ENCODE measurements at places on chromosomes 13 and 19.

DNA sequence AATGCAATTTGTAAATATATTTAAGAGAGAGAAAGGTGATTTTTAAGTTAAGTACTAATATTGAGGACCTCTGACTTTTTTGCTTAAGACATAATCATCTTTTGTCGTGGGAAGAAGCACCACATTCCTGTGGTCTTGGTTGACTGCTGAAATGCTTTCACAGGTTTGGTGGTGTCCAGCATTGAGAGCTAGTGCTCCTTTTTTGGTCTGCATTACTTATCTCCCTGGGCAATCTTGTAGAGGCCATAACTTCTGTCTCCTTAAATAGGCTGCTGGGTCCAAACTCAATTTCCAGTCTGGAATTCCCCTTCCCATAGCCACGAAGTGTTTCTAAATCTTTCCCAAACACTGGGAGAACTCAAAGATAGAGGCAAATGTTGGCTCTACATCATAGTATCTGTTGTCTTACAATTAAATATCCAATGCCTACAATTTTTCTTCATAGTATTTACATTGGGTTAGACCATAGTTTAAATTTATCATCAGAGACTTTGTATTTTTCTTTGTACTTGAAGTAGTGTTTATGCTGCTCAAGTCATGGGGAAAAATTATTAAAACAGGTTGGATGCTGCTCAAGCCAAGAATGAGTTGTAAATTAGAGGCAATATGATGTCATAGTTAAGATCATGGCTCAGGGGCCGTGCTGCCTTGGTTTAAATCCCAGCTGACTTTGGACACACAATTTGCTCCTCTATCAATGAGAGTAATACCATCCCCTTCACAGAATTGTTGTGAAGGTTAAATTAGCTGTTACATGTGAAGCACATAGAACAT lies 105.6 kb downstream of the POSTN start:
- no peak for DNase-seq

GRCh38 chr13:21777813-21778212 lies 106.9 kb downstream of the FGF9 start:
- DNase-seq: no peak

DNA sequence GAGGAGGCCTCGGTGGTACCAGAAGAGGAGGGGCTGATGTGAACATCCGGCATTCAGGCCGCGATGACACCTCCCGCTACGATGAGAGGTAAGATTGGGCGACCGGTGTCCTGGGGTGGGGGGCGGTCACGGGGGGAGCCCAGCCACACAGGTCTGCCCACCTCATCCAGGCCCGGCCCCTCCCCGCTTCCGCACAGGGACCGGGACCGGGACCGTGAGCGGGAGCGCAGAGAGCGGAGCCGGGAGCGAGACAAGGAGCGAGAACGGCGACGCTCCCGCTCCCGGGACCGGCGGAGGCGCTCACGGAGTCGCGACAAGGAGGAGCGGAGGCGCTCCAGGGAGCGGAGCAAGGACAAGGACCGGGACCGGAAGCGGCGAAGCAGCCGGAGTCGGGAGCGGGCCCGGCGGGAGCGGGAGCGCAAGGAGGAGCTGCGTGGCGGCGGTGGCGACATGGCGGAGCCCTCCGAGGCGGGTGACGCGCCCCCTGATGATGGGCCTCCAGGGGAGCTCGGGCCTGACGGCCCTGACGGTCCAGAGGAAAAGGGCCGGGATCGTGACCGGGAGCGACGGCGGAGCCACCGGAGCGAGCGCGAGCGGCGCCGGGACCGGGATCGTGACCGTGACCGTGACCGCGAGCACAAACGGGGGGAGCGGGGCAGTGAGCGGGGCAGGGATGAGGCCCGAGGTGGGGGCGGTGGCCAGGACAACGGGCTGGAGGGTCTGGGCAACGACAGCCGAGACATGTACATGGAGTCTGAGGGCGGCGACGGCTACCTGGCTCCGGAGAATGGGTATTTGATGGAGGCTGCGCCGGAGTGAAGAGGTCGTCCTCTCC lies 6.3 kb upstream of the LIN7B start:
- DNase-seq: no peak

GRCh38 chr13:44351505-44351854 lies 22.1 kb upstream of the SERP2 start:
- DNase-seq: no peak

DNA sequence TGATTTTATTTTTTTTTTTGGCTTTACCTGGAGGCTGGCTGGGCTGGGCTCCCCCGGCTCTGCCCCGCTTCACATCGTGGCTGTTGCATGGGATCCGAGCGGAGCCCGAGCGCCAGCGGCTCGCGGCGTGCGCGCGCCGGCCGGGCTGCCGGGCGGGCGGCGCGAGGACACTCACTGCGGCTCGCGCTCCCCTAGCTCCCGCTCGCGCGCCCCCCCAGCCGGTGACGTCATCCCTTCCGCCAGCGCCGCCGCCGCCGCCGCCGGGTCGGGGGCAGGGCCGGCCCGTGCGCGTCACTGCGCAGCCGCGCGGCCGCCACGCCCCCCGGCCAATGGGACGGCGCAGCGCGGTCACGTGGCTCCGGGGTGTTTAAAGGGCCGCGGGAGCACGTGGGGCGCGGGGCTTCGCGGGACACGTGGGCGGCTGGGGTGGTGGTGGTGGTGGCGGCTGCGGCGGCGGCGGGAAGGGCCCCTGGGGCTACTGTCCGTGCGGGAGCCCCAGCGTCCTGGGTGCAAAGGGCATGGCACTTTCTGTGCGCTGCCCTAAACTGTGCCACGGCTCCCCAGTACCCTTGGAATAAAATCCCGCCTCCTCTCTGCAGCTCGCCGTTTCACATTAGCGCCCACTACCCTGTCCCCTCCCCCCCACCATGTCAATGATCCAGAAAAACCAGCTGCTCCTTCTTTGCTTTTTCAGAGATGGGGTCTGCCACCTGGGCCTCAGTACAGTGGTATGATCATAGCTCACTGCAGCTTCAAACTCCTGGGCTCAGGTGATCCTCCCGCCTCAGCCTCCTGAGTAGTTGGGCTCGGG lies at the start of gene PTPRS:
Gene PTPRS, minus strand, starts transcription at position 176 of the 811 bp plus-strand sequence. CDS start 54,672 bp downstream, outside the sequence.
- DNase-seq: no peak

DNA sequence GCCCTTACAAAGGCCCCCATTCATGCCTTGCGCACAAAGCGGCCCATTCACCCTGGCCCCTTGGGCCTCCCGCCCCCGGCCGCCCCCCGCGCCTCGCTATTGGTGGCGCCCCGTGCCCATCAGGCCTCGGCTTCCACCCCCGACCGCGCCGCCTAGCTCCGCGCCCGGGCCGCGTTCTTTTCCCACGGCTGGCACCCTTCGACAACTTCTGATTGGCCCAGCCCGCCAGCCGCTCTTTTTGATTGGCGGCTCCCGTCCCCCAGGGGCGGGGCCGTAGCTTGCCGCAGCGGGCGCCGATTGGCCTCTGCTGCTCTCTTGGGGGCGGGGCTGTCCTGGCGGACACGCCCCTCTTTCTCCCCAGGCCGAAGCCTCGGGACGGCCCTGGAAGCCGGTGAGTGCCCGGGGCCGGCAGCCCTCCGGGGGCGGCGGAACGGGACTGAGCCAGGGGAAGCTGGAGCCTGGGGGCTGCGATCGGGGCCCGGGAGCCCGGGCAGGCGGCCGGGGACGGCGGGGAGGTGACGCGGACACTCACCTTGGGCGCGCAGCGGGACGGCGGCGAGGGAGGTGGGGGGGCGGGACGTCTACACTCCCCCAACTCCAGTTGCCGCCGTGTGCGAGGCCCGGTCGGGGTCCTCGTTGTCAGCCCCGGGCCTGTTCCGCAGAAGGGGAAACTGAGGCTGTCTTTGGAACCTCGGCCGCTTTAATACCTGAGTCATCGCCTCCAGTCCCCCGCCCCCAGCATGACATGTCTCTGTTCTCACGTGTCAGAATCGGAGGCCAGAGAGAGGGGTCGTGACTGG lies at the start of gene MYH14:
Gene MYH14, plus strand, starts transcription at position 342 of the 800 bp plus-strand sequence. CDS start 6,744 bp downstream, outside the sequence.
- no peak for DNase-seq

- no peak for DNase-seq
Observed at GRCh38 chr19:18587561-18587960, 1.0 kb upstream of the REX1BD start.

DNA sequence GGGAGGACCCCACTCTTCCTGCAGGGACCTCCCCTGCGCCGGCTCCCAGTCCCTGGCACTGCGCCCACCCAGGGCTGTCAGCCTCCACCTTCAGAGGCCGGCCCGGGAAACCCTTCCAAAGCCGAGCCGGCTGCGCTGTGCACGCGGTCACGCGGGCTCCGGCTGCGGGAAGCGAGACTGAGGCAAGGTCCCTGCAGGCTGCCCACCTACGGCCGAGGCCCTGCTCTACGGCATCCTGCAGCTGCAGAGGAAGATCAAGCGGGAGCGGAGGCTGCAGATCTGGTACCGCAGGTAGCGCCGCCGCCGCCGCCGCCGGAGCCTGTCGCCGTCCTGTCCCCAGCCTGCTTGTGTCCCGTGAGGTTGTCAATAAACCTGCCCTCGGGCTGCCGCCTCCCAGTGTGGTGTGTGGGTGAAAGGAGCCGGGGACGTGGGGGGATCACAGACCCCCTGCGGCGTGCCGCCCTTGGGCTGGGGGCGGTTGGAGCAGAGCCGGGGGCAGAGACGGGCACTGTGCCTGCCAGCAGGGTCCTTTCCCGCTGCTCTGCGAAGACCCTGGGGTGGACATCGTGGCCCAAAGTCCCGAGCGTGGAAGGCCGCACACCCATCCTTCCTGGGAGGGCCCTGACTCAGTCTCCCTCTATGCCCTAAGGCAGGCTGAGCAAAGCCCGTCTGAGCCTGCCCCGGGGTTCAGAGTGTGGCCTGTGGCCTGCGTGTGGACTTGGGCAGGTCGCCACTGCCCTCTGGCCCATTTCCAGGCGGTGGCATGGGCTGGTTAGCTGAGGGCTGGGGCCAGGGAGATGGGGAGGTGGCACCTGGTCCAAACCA lies 5.9 kb downstream of the GAMT start:
- DNase-seq: no peak

DNA sequence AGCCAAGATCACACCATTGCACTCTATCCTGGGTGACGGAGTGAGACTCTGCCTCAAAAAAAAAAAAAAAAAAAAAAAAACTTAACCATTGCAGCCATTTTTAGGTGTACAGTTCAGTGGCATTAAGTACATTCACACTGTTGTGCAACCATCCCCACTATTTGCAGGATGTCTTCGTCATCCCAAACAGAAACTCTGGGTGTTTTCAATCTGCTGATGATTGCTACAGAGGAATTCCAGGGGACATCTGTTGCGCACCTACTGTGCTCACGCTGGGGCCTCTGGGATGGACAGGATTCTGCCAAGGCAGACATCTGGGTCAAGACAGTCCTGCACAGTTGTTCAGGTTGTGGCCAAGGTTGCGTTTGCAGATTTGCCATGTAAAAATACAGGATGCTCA lies 2.4 kb upstream of the APOC4 start:
- DNase-seq: no peak

DNA sequence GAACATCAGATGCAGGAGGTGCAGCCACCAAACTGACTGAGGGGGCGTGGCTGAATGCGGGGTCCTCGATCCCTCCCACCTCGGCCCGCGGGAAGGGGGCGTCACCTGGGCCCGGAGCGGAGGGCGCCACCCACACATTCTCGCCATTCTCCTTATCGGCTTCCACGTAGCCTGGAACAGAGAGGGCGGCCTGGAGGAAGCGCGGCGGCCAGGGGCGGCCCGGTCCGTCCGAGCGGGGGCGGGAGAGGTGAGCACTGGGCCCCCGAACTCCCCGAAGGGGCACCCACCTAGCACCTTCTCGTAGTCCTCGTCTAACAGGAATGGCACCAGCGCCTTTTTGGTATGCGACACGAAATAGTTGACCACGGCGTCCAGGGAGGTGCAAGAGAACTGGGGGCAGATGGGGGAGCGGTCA lies 11.8 kb downstream of the STAP2 start:
- no peak for DNase-seq

- no peak for DNase-seq
Observed at GRCh38 chr19:571566-571974, 826 bp upstream of the BSG start.

DNA sequence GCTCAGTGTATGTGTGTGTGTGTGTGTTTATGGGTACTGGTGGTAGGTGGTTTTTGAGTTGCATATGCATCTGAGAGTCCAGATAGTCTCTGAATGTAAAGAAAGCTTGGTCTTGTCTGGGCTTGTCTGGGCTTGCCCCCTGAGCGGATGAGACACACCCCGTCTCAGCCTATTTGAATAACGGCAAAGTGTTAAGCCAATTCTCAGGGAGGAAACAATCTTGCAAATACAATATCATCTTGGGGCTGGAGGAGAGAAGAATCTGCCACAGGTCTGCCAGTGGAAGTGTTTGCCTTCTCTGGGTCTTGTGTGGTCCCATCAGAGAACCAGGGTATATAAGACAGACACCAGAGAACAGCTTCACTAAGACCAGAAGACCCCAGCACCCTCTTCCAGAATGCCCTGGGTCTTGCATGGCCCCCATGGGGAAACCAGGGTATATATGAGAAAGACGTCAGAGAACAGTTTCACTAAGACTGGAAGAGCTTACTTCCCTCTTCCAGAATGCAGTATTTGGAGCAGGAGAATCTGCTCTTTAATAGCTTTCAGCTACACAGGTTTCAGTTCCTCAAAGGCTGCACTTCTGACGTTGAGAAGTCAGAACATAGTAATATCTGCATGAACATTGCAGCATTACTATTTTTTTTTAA lies 13.3 kb downstream of the CD70 start:
- no peak for DNase-seq

DNA sequence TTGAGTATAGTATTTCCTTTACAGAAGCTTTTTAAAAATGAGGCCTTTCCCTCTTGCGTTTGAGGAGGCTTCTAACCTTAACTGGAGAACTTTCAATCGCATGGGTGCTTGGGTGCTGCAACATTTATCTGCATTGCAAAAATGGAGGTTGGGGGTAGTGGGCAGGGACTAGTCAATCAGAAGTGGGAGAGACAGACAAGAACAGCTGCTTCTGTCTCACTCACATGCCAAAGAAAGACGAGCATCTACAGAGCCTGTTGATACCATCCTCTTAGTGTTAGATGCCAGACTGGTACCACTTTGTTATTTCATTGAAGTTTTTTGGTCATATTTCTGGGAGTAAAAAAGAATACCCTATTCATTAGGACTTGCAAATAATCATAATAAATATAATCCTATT lies 1292.2 kb downstream of the UQCRFS1 start:
- DNase-seq: no peak

DNA sequence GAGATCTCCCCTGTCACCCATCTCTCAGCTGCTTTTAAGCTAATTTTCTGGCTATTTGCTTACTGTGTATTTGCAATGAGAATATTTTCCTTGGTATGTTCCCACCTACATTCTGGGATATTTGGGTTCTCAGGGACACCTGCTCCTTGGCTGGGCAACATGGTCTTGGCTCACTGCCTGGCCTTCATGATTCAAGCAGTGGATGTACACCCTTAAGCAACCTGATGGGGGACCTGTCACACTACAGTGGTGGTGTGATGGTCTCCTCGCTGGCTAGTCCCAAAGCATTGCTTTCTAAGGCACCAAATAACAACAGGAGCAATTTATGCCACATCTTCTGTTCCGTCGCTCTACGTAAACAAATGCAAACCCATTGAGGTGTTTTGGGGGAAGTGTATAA lies 35.3 kb upstream of the RFC3 start:
- no peak for DNase-seq

DNA sequence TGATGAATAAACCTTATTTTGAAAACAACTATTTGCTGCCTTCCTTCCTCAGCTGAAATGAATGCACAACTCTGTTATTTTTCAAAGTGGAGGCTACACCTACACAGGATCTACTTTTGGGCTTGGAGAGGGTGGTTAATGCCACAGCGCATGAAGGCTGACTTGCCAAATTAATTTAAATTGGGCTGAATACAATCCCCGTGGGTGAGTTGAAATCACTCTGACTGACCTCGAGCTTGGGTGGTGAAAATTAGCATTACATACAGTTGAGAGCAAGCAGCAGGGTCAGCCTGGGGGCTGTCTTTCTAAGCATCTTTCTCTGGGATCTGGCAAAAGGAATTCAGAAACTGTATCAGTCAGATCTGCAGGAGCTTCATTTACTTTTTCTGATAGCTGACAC lies 38.5 kb downstream of the TPT1 start:
- no peak for DNase-seq

GRCh38 chr13:112464720-112465119 lies 88.6 kb downstream of the SPACA7 start:
- peak; percentile 62 for DNase-seq

All from mesenteric fat pad (tissue), 1 donor.